ENCODE measurements at places on chromosomes 6 and 20. TPM values are rescaled to one million over a fixed set of nuclear protein-coding genes. Genes with fewer than 3 reads are reported as not detected.
A peak's percentile ranks its signal among the peaks of the same experiment; 100 is the strongest.

DNA sequence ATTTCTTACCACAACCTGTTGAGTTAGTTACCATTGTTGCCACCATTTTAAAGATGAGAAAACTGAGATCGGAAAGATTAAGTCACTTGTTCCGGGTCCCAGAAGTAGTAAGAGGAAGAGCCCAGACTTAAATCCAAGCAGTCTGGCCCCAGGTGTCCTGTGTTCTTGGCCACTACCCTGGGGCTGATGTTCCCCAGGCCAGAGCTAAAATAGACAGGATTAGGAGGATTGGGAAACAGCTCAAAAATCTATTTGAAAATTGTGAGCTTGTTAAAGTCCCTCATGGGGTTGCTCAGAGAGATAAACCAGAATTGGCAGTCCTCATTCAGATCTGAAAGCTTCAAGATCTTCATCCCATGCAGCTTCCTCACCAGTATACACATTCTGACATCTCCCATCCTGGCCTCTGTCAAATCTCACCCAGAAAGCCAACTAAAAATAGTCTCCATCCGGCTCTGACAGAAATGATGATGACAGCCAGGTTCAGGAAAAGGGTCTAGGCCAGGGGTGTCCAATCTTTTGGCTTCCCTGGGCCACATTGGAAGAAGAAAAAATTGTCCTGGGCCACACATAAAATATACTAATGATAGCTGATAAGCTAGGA lies 62.0 kb downstream of the GFOD1 start:
- H3K27me3 ChIP-seq, result peaks cover 18% of the 10 kb centered on the region
- H3K36me3 ChIP-seq, result peaks cover 8% of the 10 kb centered on the region
- H3K4me3 ChIP-seq, result peak overlapping the region; percentile 80
- DNase-seq, result no peak
- peak overlapping the region; percentile 91 for H3K27ac ChIP-seq

- H3K36me3 ChIP-seq, result no peaks in the 10 kb centered on the region
- H3K4me1 ChIP-seq, result peaks cover 12% of the 10 kb centered on the region
- H3K27ac ChIP-seq, result no peak within 1 kb of the TSS
- DNase-seq, result peak; percentile 24
- peaks cover 46% of the 10 kb centered on the region for H3K27me3 ChIP-seq
- peak within 1 kb of the TSS; percentile 91 for H3K4me3 ChIP-seq
These were observed at the start of gene IL20RA for GRCh38 chr6:137044366-137045221. TSS of gene IL20RA (minus strand) at chr6:137044965. CDS start at chr6:137044728, 237 bp downstream.

Gene MAP7
- 0.07 TPM for polyA plus RNA-seq

- H3K4me3 ChIP-seq, result peak overlapping the region; percentile 84
- peak; percentile 89 for DNase-seq
- H3K36me3 ChIP-seq, result no peaks in the 10 kb centered on the region
- peaks cover 4% of the 10 kb centered on the region for H3K27me3 ChIP-seq
- H3K4me1 ChIP-seq, result peaks cover 53% of the 10 kb centered on the region
These were observed 80.4 kb upstream of the MYL9 start for GRCh38 chr20:36460648-36461599.

- no peaks in the 10 kb centered on the region for H3K27me3 ChIP-seq
- H3K4me3 ChIP-seq, result no peak overlapping the region
- H3K27ac ChIP-seq, result no peak overlapping the region
- H3K36me3 ChIP-seq, result no peaks in the 10 kb centered on the region
- H3K4me1 ChIP-seq, result no peaks in the 10 kb centered on the region
These were observed 241.9 kb downstream of the PAX1 start for GRCh38 chr20:21947406-21947805.

DNA sequence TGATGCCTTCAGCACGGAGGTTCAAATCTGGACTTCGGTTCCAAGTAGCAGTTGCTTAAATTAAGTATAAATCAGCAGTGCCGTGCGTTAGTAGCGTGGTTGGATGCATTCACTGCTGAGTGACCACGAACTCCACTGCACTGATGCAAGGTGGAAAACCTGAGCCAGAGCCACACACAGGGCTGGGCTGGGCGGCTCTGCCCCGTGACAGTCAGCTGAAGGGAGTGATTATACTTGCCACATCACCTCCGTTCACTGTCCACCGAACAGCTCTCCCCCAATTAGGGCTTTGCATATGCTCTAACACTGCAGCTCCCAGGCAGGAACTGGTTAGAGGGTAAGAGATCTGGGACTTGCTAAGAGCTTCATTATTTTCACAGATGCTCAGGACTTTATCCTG lies 22.2 kb downstream of the PPP1R3G start:
- H3K27me3 ChIP-seq, result no peaks in the 10 kb centered on the region
- DNase-seq, result no peak
- H3K36me3 ChIP-seq, result peaks cover 4% of the 10 kb centered on the region
- H3K27ac ChIP-seq, result no peak overlapping the region
- H3K4me1 ChIP-seq, result no peaks in the 10 kb centered on the region
- H3K4me3 ChIP-seq, result no peak overlapping the region

Gene DDX27
- 18.7 TPM for polyA plus RNA-seq

Gene SLC17A3
- not detected for polyA plus RNA-seq

Gene OTOR
- polyA plus RNA-seq, result not detected

DNA sequence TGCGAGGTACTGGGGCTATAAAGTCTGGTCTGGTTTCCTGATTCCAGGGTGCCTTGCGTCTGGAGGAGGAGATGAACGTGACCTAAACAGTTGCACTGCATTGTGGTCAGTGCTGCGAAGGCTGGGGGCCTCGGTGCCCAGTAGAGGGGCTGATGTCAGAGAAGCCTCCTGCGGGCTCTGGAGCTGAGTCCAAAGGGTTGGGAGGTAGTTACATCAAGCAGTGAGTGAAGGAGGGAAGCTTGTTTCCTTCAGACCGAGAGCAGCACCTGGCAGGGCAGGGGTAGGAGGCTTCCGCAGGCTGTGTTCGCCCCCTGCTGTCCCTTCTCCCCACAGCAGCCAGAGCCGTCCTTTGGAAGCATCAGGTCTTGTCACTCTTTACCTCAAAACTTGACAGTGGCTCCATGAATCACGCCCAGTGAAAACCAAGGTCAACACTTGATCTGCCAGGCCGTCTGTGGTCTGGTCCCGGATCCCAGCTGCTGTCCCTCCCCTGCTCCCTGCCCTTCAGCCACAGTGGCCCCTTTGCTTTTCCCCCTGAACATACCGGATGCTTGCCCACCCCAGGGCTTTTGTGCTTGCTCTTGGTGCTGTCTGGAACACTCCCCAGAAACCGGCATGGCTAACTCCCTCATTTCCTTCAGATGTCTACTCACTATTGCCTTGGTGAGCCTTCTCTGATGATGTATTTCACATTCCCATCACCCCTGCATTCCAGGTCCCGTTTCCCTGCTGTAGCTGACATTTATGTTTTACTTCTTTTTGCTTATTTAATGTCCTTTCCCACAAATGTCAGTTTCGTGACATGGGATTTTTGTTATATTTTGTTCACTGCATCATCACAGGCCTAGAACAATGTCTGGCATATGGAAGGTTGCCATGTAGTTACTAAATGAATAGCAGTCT lies 7.0 kb downstream of the DYNLRB1 start:
- H3K27me3 ChIP-seq, result peaks cover 3% of the 10 kb centered on the region
- peak overlapping the region; percentile 36 for H3K27ac ChIP-seq
- peaks cover 29% of the 10 kb centered on the region for H3K4me1 ChIP-seq

DNA sequence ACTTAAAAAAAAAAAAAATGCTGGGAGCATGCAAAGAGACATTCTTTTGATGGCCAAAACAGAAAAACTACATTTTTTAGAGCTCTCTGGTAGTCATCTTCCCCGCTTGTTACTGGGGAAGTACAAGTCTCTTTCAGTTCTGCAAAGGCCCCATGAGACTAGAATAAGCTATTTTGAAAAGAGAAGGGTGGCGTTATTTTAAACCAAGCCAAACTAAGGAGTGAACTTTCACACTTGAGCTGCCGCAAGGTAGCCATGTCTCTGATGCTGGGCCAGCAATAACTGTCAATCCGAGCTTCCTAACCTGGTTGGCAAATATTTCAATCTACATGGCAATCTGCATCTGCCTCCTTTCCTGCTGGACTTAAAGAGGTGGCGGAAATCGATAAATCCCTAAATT lies 96.7 kb downstream of the L3MBTL3 start:
- no peak overlapping the region for H3K27ac ChIP-seq
- DNase-seq, result no peak
- H3K4me1 ChIP-seq, result peaks cover 9% of the 10 kb centered on the region
- no peak overlapping the region for H3K4me3 ChIP-seq
- peaks cover 2% of the 10 kb centered on the region for H3K27me3 ChIP-seq

- no peak overlapping the region for H3K4me3 ChIP-seq
- no peak for DNase-seq
- peaks cover 5% of the 10 kb centered on the region for H3K27me3 ChIP-seq
- peaks cover 4% of the 10 kb centered on the region for H3K36me3 ChIP-seq
These were observed 434.7 kb downstream of the BCKDHB start for GRCh38 chr6:80541181-80541580.

DNA sequence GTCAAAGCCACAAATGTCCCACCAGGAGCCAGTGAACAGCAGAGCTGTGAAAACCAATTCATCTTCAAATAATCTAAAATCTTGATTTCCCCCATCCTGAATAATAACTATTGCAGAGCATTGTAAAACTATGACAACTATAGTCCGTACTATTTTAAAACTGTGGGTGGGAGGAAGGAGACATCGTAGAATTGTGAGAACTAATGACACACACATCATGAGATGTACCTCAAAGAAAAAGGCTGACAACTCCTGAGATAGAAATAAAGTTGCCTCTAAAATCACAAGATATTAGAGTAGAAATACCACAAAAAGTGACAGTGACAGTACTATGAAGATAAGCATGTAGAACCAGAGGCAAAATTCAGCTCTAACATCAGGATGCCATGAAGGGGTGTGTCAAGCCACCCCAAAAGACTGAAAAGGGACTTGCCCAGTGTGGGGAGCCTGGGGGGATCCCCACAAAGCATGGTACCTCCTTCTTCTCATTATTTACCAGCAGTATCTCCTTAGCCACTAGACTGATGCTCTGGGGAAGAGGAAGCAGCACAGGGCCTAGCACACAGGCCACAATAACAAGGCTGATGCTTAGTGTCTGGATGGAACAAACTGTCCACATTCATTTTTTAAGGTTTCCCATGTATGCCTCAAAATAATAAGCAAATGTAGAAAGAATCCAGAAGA lies 13.4 kb downstream of the NAPB start:
- H3K4me3 ChIP-seq, result no peak overlapping the region
- H3K27me3 ChIP-seq, result peaks cover 2% of the 10 kb centered on the region
- no peaks in the 10 kb centered on the region for H3K36me3 ChIP-seq
- peak overlapping the region; percentile 73 for H3K27ac ChIP-seq
- peak; percentile 9 for DNase-seq

Gene SCRT2
- polyA plus RNA-seq, result not detected

DNA sequence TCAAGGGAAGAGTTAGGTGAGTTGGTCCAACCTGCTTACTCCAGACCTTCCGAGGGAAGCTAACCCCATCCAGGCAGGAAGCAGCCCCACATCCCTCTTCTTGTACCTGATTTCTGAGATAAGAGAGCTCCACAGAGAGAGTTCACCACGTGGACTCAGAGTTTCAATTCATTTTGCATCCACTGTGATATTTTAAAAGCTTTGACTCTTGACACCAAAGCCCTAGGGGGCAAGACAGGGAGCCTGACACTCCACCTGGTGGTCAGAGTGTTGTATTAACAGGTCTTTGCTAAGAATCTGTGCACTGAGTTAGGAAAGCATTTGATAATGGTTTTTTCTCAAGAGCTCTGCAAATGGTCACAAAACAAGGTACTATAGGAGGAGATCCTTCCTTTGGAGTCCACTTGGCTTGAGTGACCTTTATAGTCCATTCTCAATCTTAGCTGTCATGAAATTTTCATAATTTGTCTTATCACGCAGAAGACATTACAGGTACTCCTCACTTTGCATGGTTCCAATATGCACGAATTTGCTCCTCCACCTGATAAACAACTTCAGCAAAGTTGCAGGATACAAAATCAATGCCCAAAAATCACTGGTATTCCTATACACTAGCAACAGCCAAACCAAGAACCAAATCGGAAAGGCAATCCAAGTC lies 56.2 kb upstream of the RIPOR2 start:
- DNase-seq, result peak; percentile 76
- H3K36me3 ChIP-seq, result peaks cover 17% of the 10 kb centered on the region
- H3K4me3 ChIP-seq, result peak overlapping the region; percentile 38

- no peaks in the 10 kb centered on the region for H3K36me3 ChIP-seq
- H3K4me3 ChIP-seq, result no peak overlapping the region
- no peaks in the 10 kb centered on the region for H3K4me1 ChIP-seq
- DNase-seq, result no peak
- H3K27me3 ChIP-seq, result peaks cover 7% of the 10 kb centered on the region
These were observed 180.1 kb upstream of the RNF24 start for GRCh38 chr20:4195499-4195898.

DNA sequence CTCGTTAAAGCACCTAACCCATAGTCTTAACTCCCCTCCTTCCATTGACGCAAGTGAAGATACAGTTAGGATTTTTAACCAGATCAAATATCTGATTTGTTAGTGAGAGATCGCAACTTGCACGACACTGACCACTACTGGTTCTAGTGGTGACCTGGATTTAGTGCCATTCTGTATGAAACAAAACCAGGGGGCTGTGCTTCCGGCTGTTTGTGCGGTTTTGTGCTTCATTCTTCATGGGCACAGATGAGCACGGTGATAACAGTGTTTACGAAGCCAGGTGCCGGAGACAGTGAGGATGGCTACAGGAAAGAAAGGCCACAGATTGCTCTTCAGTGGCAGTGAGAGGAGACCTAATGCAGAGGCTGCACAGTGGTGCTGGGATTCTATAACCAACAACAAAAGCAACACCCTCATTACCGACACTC lies 75.5 kb downstream of the NOL4L start:
- H3K4me3 ChIP-seq, result peak overlapping the region; percentile 80
- peaks cover 5% of the 10 kb centered on the region for H3K36me3 ChIP-seq
- peak overlapping the region; percentile 95 for H3K27ac ChIP-seq
- DNase-seq, result peak; percentile 83
